Activated T-cell treated with anti-CD3 and anti-CD28 coated beads, Interleukin-2, amount 50 U/mL, for 72 hours (primary cell): ENCODE measurements at places on chromosomes 7 and 10. TPM values are rescaled to one million over a fixed set of nuclear protein-coding genes. Genes with fewer than 3 reads are reported as not detected.

Gene MTPN
- 110 TPM for total RNA-seq

Gene ARHGEF5
- 13.4 TPM for total RNA-seq

Gene TBRG4
- 107 TPM for total RNA-seq

Gene IL2RA
- total RNA-seq, result 848 TPM

Gene PRXL2A
- 15.5 TPM for total RNA-seq

Gene ECHDC3
- total RNA-seq, result 4.3 TPM

Gene ASB10
- total RNA-seq, result not detected

Gene PNLIPRP1
- not detected for total RNA-seq

Gene ZP3
- total RNA-seq, result 11.8 TPM

Gene LHFPL3
- not detected for total RNA-seq

Gene ADCY1
- total RNA-seq, result 58.9 TPM

Gene SLC18A3
- not detected for total RNA-seq

GRCh38 chr7:140881507-140882228 is 43.1 kb downstream of the BRAF start:
- no peak for DNase-seq

- DNase-seq, result peak; percentile 68
These were observed 31.1 kb upstream of the TOMM7 start for GRCh38 chr7:22853674-22854157.

GRCh38 chr10:77861366-77861765 is 65.2 kb downstream of the DLG5 start:
- no peak for DNase-seq

DNA sequence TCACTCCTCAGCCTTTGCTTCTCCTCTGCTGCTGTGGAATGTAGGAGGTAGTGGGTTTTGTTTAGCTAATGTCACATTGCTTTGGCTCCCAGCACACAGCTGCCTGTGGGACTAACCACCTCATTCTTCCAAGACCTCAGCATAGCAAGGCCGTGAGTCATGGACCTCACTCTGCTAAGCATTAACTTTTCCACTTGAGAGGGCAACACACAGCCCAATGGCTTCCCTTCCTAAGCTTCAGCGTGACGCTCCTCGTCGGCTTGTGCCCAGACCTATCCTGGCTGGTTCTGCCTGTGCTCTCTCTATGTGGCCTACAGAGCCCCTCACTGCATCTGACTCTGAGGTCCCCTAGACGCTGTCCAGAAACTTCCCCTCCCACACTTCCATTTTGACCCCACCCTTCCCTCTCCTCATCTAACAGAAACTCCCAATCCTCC is 23.3 kb downstream of the MYOF start:
- no peak for DNase-seq

DNA sequence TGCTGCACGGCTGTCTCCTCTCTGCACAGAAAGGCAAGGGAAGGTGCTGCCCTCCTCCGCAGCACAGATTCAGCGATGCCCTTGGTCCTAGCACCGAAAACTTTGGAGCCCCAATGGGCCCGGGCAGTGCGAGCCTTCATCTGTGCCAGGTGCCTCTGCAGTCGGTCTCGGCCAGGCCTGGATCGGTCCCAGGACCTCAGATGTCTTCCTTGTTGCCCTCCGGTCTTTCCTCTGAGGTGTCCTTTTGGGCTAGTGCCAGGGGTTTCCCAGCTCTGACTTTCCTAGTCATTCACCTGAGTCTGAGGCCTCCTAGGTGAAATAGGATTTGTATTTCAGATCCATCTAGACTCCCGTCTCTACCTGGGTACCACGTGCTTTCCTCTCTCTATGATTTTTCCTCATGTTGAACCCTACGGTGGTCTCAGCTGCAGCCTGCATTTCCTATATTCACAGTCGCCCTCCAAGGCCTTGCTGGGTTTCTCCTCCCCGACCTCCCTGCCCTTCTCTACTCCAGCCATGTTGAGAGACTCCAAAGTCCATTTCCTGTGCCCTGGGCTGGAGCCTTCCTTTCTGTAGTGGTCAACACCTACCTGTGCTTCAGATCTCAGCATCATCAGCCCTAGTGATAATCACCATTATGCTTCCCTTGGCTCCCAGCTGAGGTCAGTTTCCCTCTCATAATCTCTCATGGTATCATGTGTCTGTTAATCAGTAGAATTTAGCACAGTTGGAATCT is 92.0 kb upstream of the PRSS58 start:
- no peak for DNase-seq

GRCh38 chr10:86110156-86110786 is 256.3 kb downstream of the GRID1 start:
- no peak for DNase-seq

GRCh38 chr10:75505840-75506506 is 74.5 kb downstream of the LRMDA start:
- no peak for DNase-seq

DNA sequence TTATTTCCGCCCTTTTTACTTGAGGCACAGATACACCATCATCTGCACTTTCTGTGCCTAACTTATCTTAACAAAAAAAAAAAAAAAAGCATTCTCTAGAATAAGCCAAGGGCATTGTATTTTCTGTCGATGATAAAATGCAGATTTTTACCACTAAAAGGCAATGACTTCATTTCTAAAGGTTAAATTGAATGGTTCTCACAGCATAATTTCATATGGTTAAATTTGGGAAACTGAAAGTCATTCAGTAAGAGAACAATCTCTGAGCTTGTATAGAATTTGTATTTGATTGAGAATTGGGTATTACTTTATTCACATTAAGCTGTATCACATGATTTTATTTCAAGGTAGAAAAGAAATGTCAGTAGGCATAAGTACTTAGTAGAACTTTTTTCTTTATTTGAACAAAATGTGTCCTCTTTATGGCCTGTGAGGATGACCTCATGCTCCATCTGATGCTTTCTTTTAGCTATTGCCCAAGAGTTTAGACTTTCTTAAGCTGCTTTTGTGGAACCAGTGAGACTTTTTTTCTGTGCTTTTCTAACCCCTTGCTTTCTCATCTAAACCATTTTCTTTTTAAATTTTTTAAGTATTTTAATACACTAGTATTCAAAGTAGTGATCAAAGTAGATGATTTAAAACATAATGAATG is 110.3 kb downstream of the LRRC4 start:
- no peak for DNase-seq

DNA sequence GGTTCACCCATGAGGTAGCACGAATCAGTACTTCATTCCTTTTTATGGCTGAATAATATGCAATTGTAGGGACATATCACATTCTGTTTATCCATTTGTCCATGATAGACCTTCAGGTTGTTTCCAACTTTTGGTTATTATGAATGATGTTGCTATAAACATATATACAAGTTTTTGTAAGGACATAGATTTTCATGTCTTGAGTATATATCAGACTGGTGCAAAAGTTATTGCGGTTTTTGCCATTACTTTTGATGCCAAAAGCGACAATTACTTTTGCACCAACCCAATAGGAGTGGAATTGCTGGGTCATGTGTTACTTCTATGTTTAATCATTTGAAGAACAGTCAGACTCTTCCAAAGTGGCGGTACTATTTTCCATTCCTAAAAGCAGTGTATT is 361.5 kb downstream of the RPS24 start:
- DNase-seq, result no peak

- DNase-seq, result no peak
These were observed 21.3 kb downstream of the CALML3 start for GRCh38 chr10:5545778-5546710.

- no peak for DNase-seq
These were observed 384.1 kb downstream of the NXPH1 start for GRCh38 chr7:8817448-8818036.

DNA sequence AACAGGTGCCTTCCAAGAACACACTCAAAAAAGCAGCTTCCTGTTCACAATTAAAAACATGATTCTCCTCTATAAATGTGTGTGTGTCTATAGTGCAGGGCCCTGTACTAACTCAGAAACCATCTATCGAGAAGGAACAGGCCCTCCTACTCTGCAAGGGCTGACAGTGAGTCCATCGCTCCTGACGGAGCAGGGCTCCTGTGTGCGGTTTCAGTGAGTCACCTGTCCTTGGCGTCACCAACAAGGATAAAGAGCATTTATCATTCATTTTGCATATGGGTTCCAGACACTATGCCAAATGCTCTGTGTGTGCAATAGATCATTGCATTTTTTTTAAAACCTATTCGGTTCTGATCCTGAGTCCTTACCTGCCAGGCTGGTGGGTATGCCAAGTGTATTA is 63.7 kb downstream of the TACC2 start:
- DNase-seq, result no peak

DNA sequence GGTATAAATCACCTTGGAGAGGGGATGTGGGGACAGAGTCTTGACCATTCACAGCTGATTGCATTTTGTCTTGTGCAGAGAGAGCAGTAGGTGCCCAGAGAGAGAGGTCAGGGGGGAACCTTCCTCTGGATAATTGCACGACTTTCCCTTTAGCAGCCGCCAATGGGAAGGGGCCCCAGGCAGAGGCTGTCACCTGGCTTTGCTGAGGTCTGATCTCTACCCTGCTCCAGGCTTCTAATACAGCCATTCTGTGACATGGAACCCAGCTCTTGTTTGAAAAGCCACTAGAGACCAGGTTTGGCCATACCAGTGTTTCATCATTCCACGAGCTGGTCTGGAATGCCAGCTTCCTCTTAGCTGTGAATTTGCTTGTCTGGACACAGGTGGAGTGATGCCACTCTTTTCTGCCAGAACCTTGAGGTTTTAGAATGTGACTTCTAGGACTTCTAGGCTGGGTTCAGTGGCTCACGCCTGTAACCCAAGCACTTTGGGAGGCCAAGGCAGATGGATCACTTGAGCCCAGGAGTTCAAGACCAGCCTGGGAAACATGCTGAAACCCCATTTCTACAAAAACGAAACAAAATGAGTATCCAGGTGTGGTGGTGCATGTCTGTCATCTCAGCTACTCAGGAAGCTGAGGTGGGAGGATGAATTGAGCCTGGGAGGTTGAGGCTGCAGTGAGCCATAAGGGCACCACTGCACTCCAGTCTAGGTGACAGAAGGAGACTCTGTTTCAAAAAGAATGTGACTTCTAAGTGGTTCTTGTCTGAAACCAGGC is 159.9 kb downstream of the CAMK1D start:
- DNase-seq, result no peak

- no peak for DNase-seq
These were observed 41.2 kb downstream of the ZCCHC24 start for GRCh38 chr10:79404231-79404609.

- peak; percentile 56 for DNase-seq
These were observed 126.5 kb downstream of the SH2D4B start for GRCh38 chr10:80664071-80664680.

DNA sequence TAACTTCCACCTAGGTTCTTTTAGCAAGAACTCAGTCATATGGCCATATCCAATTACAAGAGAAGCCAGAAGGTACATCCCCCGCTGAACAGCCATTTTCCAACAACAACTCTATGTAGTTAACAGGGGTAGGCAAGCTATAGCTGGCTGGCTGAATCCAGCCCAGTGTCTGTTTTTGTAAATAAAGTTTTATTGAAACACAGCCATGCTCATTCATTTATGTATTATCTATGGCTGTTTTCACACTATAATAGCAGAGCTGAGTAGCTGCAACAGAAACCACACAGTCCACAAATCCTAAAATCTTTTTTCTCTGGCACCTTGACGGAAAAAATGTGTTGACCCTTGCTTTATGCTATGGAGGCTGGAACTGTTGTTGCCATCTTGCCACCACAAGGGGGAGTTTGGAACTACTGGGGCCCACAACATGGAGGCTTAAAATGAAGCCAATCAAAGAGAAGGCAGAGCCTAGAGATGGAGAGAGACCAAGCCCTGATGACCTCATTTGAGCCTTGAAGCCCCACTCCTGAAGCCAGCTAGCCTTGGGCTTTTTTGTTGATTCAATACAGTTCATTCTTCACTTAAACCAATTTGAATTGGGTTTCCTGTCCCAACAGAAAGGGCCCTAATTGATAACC is 33.3 kb upstream of the XPNPEP1 start:
- DNase-seq, result peak; percentile 33

DNA sequence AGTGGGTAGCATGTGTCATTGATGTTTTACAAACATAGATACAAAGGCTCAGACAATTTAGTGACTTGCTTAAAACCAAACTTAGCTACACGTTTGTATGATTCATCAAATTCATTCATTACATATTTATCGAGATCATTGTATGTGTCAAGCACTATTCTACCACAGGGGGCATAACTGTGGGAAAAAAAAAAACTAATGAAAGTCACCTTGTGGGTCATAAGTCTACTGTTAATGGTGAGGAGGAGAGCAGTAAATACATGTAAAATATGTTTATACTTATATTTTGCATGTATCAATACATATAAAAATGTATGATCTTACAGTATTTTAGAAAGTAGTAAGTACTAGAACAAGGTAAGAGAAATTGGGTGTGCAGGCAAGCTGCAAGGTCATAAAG is 933.8 kb downstream of the IPMK start:
- no peak for DNase-seq

DNA sequence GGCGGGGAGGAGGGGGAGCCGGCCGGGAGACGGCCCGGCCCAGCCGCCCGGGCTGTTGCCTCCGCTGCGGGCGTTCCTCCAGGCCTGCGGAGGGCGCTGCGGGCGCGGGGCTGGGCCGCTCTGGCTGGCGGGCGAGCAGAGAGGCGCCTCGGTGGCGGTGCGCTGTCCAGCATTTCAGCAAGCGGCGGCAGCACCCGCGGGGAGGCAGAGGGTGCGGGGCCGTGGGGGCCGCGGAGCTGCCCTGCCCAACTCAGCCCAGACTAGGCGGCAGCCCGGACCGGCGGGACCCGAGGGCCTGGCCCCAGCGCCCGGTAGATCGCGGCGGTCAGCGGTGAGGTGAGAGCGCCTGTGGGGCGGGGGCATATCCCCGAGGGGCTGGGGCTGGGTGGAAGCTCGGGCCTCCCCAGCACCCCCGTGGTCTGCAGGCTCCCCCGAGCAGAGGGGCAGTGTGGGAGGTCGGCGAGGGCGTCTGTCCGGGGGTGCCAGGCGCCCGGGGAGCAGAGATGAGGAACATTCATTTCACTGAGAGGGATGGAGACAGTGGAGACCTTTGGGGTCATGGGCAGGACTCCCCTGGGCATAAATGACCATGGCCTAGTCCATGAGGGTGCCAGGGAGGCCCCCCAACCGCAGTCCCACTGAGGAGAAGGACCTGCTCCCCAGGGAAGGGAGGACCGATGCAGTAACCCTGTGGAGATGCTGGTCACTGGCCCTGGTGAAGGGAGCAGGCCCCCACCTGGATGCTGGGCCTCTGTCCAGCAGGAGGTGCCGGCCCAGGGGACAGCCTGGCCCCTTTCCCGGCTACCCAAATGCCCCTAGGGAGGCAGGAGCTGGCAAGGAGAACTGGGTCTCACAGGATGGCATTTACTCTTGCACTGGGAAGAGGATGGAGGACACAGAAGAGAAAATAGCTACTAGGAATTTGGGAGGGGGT is at the start of gene SRRM3:
SRRM3 (plus strand) TSS at position 165 of the 934 bp plus-strand sequence. CDS start 33,171 bp downstream, outside the sequence.
- DNase-seq, result peak; percentile 89
